Spleen (tissue), 13 donors: ENCODE measurements at places on chromosomes 4 and X. TPM values are rescaled to one million over a fixed set of nuclear protein-coding genes. Genes with fewer than 3 reads are reported as not detected.

Gene SMIM14
- 33.4 TPM for total RNA-seq

GRCh38 chr4:155748039-155748438, 10.8 kb upstream of the GUCY1B1 start:
- DNase-seq: no peak

- no peak for DNase-seq
Observed at GRCh38 chr4:108483079-108483478, 137.3 kb upstream of the RPL34 start.

DNA sequence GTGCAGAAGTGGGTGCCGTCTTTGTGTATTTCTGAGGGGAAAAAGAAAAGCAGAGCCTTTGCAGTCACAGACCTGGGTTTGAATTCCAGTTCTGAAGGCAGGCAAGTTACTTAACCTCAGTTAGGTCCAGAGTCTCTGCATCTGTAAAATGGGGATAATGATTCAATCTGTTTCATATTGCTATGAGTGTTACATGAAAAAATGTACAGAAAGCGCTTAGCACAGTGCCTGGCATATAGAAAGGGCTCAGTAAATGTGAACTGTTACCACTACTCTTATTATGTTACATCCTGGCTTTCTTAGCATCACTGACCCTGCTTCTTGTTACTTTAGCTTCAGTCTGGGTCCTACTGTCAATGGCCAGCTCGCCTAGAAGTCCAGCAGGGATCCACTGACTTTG, 45.9 kb downstream of the DOCK11 start:
- no peak for DNase-seq
